ENCODE measurements at places on chromosomes 16 and 17. TPM values are rescaled to one million over a fixed set of nuclear protein-coding genes. Genes with fewer than 3 reads are reported as not detected.

Gene GAS2L2
- total RNA-seq = not detected

Gene SEC14L5
- total RNA-seq = 0.99 TPM

GRCh38 chr16:10847176-10847575 is 28.6 kb upstream of the TVP23A start:
- no peaks in the 10 kb centered on the region for H3K4me1 ChIP-seq
- DNase-seq = no peak
- H3K27me3 ChIP-seq = peaks cover 4% of the 10 kb centered on the region
- H3K4me3 ChIP-seq = no peak overlapping the region

Gene HBA1
- not detected for total RNA-seq

DNA sequence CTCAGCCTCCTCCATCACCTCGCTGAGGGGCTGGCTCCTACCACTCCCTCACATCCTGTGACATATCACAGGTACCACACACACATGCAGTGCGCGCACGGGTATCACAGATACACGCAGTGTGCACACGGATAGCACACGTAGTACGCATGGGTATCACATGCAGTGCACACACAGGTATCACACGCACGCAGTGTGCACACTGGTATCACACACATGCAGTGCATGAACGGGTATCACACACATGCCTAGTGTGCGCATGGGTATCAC is 30.1 kb downstream of the ACSF3 start:
- H3K27me3 ChIP-seq = no peaks in the 10 kb centered on the region
- peaks cover 11% of the 10 kb centered on the region for H3K36me3 ChIP-seq
- no peak overlapping the region for H3K4me3 ChIP-seq
- H3K4me1 ChIP-seq = no peaks in the 10 kb centered on the region
- no peak overlapping the region for H3K27ac ChIP-seq
- no peak for DNase-seq

DNA sequence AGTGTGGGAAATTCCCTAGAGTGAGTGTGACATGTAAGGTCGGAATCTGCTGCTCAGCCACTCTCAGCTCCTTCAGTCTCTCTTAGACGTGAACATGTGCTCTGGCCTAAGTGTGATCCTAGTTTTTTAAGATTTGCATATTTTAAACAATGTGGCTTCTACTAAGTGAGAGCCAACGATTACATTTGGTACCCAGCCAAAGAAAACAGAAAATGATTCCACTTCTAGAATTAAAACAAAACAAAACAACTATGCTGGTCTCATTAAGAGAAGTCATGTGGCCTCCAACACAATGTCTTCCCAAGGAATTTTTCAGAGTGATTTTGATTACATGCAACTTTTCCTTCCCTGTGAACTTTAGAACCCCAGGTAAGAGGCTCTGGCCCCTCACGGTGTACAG is 10.1 kb downstream of the TMEM238L start:
- H3K27me3 ChIP-seq = no peaks in the 10 kb centered on the region
- H3K36me3 ChIP-seq = no peaks in the 10 kb centered on the region
- no peaks in the 10 kb centered on the region for H3K4me1 ChIP-seq
- H3K27ac ChIP-seq = no peak overlapping the region

DNA sequence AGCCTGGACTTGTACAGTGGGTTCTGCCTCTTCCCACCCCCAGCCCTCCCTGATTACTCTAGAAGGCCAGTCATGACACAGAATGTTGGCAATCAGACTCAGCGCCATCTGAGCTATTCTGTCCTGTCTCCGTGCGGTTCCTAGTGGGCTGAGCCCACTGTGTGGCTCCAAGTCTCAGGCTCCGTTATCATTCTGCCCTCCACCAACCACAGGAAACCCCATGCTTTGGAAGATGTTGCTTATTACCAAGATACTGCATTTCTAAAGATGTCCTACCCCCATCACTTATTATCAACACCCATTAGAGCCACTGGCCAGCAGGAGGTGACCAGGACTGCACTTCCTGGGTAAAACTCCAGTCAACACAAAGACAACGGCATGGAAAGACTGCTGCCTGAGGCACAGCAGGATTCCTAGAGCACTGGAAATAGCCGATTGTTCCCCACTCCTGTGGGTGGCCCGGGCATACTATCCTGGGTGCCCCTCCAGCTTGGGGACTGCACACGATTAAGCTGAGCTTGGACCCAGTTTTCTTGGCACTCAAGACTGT is 133.6 kb downstream of the AATF start:
- H3K27ac ChIP-seq = no peak overlapping the region
- H3K36me3 ChIP-seq = peaks cover 13% of the 10 kb centered on the region
- H3K4me1 ChIP-seq = no peaks in the 10 kb centered on the region
- H3K4me3 ChIP-seq = no peak overlapping the region
- DNase-seq = no peak
- no peaks in the 10 kb centered on the region for H3K27me3 ChIP-seq

Gene CCL5
- not detected for total RNA-seq

DNA sequence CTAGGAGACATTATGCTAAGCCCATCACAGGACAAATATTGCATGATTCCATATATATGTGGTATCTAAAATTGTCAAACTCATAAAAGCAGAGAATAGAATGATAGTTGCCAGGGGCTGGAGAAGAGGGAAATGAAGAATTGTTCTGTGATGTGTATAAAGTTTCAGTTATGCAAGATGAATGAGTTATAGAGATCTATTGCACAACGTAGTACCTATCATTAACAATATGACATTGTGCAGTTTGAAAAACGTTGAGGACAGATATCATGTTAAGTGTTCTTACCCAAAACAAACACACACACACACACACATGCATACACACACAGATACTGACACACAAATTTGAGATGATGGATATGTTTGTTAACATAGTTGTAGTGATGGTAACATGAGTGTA is 871.6 kb upstream of the GOT2 start:
- H3K4me3 ChIP-seq = no peak overlapping the region
- no peak overlapping the region for H3K27ac ChIP-seq
- DNase-seq = no peak
- H3K27me3 ChIP-seq = no peaks in the 10 kb centered on the region
- no peaks in the 10 kb centered on the region for H3K36me3 ChIP-seq
- no peaks in the 10 kb centered on the region for H3K4me1 ChIP-seq

DNA sequence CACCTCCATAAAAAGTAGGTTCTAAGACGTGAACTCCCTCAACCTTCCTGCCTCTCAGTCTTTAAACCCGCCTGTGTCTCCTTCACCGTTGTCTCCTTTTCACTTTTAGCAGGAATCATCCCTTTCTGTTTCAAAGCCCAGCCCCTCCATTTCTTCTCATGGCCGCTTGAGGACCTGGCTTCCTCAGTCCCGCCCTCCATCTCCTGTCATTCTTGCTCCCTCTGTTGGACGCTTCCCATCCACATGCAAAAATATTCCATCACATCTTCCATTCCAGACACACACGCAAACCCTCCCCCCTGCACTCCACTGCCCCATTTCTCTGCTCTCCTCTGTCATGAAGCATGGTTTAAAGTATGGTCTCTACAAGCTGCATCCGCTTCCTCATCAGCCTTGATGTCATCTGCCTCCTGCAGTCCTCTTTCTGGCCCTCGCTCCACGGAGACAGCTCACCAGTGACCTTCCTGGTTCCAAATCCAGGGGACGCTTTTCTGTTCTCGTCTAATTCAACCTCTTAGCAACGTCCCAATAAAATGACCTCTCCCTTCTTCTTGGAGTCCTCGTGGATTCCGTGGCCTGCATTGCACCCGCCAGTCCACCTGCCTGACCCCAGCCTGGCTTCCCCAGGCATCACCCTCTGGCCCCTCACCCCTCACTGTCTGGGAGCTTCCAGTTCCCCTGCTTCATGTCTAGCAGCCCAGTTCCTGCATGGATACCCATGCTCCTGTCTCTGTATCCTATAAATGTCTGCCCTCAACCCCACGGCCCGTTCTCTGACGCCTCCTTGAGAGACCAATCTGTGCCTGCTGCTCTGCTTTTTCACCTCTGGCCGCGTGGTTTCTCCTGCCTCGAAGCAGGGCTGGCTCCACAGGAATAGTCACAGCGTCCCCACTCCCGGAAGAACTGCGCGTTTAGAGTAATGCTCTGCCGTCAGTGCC is 26.2 kb downstream of the ANKRD40 start:
- no peaks in the 10 kb centered on the region for H3K27me3 ChIP-seq
- peak; percentile 77 for DNase-seq
- H3K4me3 ChIP-seq = no peak overlapping the region

Gene TBC1D3I
- 0.51 TPM for total RNA-seq

DNA sequence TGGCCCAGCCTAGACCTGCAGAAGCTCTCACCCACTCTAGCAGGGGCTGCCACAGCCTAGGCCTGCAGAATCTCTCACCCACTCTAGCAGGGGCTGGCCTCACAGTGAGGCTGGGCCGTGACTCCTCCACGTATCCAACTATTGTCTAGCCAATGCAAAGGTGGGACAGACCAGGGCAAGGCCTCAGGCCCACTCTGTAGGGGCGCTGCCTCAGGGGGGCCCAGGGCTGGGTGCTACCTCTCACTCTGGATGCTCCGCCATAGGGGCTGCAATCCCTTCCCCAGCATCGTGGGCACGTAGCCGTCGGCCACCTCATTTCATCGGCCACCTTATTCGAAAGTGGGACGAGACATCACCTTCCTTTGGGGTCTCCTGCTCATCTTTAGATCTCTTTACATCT is 51.7 kb downstream of the RPH3AL start:
- H3K27ac ChIP-seq = no peak overlapping the region
- no peak for DNase-seq
- no peaks in the 10 kb centered on the region for H3K36me3 ChIP-seq
- H3K4me3 ChIP-seq = no peak overlapping the region

GRCh38 chr17:57607553-57608120 is 137.5 kb downstream of the CCDC182 start:
- peaks cover 6% of the 10 kb centered on the region for H3K4me1 ChIP-seq
- no peaks in the 10 kb centered on the region for H3K36me3 ChIP-seq
- no peaks in the 10 kb centered on the region for H3K27me3 ChIP-seq
- DNase-seq = no peak

DNA sequence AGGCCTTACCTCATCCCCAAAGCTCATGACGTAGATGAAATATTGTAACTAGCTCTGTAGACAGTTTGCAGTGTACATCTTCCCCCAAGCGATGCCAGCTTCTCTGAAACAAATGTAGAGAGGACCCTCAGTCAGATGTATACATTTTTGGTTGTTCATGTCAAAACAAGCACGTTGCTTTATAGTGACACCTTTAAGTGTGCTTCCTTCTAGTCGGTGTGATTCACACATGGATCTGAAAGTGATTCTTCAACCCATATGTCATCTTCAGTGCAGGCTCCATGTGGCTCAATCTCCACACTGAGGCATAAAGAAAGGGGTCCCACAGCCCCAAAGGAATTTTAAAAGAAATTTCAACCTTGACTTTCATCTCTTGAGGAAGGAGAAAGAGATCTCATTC is 30.9 kb upstream of the CLEC19A start:
- no peak overlapping the region for H3K27ac ChIP-seq
- H3K4me3 ChIP-seq = no peak overlapping the region
- no peaks in the 10 kb centered on the region for H3K27me3 ChIP-seq
- no peaks in the 10 kb centered on the region for H3K4me1 ChIP-seq
- no peak for DNase-seq

Gene ADAD2
- not detected for total RNA-seq

GRCh38 chr17:49469831-49470810 is 25.0 kb upstream of the NGFR start:
- no peak overlapping the region for H3K27ac ChIP-seq
- H3K4me1 ChIP-seq = no peaks in the 10 kb centered on the region
- H3K36me3 ChIP-seq = no peaks in the 10 kb centered on the region
- H3K4me3 ChIP-seq = no peak overlapping the region

- H3K4me3 ChIP-seq = no peak overlapping the region
- peaks cover 13% of the 10 kb centered on the region for H3K4me1 ChIP-seq
- no peak for DNase-seq
- H3K36me3 ChIP-seq = peaks cover 5% of the 10 kb centered on the region
Observed at GRCh38 chr17:28926366-28926765, 23.5 kb upstream of the DHRS13 start.

Gene TP53TG3B
- not detected for total RNA-seq

DNA sequence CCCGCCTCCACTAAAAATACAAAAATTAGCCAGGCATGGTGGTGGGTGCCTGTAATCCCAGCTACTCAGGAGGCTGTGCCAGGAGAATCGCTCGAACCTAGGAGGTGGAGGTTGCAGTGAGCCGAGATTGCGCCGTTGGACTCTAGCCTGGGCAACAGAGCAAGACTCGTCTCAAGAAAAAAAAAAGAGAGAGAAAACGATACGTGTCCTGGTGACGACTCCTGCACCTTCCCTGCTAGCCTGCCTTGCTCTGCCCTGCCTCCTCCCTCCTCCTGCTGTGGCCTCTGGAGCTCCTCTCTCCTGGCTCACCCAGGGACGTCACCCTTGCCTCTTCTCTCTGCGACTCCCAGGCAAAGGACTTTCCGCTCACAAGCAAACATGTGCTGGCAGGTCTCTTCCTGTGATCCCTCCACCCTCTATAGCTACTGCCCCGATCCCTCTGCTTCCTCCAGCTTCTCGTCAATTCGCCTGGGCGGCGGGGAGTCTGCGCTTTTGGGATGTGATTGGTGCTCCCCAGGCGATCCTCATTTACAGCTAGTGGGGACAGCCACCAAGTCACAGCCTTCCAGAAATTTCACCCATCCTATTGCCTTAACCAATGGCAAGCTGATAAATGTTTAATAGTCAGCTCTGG is 25.5 kb upstream of the CBX4 start:
- H3K36me3 ChIP-seq = no peaks in the 10 kb centered on the region
- no peak for DNase-seq
- no peaks in the 10 kb centered on the region for H3K4me1 ChIP-seq
- peaks cover 25% of the 10 kb centered on the region for H3K27me3 ChIP-seq
- H3K4me3 ChIP-seq = no peak overlapping the region

DNA sequence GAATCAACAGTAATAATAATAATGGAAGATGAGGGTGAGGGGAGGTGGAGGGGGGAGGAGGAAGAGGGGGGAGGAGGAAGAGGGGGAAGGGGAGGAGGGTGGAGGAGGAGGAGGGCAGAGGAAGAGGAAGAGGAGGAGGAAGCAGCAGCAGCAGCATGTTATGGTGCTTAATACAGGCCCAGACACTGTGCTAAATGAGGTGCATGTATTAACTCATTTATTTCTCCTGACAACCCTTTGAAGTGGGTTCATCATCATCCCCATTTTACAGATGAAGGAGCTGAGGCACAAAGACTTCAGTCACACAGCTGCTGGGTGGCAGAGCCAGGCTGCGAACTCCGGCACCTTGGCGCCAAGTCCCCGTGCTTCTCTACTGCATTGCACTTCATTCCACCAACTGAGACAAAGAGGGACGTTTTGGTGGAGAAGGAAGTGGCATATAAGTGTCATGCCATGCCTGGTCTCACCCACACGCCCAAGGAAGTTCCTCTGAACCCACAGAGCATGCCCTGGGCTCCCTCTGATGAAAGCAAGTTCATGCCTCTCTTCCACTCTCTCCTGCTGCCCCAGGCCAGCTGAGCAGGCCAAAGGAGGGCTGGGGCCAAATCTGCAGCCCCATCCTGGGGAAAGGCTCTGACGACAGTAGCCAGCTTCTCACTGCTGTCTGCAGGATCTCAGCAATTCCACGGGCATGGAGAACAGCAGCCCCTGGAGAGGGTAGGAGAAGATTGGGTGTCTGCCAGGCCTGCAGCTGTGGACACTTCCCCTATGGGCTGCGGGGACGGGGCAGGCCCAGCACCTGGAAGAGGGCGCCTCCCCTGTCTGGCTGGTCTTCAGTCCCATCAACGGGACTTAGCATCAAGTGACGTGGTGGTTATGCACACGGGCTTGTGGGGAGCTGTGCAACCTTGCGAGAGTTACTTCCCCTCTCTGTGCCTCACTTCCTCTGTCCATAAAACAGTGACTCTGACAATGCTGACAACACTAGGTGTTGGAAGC is 21.8 kb downstream of the XYLT1 start:
- H3K27ac ChIP-seq = no peak overlapping the region
- no peaks in the 10 kb centered on the region for H3K4me1 ChIP-seq
- no peak overlapping the region for H3K4me3 ChIP-seq
- H3K27me3 ChIP-seq = no peaks in the 10 kb centered on the region
